Caki2 (cell line): ENCODE measurements at places on chromosomes 1 and 21. TPM values are rescaled to one million over a fixed set of nuclear protein-coding genes. Genes with fewer than 3 reads are reported as not detected.

The GIPC2 gene
- not detected in 2 replicates for total RNA-seq

The RSPO1 gene
- not detected in 2 replicates for total RNA-seq

The KRTAP21-2 gene
- total RNA-seq = not detected in 2 replicates

The MSH4 gene
- not detected in 2 replicates for total RNA-seq

The VCAM1 gene
- 0.10 TPM in 1 of 2 replicates, not detected in the other for total RNA-seq

The CATSPERE gene
- not detected in 2 replicates for total RNA-seq

The PGLYRP4 gene
- not detected in 2 replicates for total RNA-seq

The LMOD1 gene
- total RNA-seq = not detected in 2 replicates

The SEMA6C gene
- total RNA-seq = 1.9 TPM in 1 of 2 replicates, not detected in the other

The PRUNE1 gene
- total RNA-seq = 6.9 and 14.4 TPM in 2 replicates

The OR2T35 gene
- total RNA-seq = not detected in 2 replicates

The HPDL gene
- 0.49 and 1.1 TPM in 2 replicates for total RNA-seq

The NCMAP gene
- not detected in 2 replicates for total RNA-seq

The PEAR1 gene
- total RNA-seq = 0.88 and 5.0 TPM in 2 replicates

The ITGB3BP gene
- total RNA-seq = 47.5 and 50.4 TPM in 2 replicates

The SLC5A9 gene
- total RNA-seq = 1.2 TPM in 1 of 2 replicates, not detected in the other

The GORAB gene
- 6.2 and 12.6 TPM in 2 replicates for total RNA-seq

The GPR89B gene
- total RNA-seq = 2.3 and 6.1 TPM in 2 replicates

The PHLDA3 gene
- 162 and 199 TPM in 2 replicates for total RNA-seq

The FALEC gene
- total RNA-seq = not detected in 2 replicates

The WDR4 gene
- 34.3 and 36.8 TPM in 2 replicates for total RNA-seq

The ZBTB37 gene
- total RNA-seq = 0.64 and 0.67 TPM in 2 replicates
